ENCODE measurements at places on chromosomes 1 and 21. TPM values are rescaled to one million over a fixed set of nuclear protein-coding genes. Genes with fewer than 3 reads are reported as not detected.

DNA sequence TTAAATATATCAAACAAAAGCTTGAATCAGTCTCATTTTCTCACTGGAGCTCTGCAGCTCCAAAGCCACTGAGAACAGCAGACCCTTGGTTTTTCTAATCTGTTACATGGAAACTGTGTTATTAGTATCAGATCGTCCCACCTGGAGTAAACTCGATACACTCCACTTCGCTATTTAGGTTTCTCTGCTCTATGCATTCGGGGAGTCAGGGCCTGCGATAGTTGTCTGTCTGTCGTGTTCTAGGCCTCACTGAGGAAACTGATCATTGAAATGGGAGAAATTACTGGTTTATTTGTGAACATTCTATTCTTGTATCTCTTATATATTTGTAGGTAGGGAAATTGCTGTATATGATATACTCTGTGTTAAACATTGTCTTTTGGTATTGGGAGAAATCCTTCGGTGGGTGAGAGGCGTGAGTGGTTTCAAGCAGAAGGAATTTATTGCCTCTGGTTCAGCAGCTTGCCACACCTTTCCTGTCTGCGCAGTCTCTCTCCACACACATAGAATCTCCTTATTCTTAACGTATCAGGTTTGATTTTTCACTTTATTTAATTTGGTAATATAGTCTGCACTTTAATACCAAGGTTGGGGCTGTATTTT, 8.5 kb downstream of the PRDM2 start:
- no peak for DNase-seq

DNA sequence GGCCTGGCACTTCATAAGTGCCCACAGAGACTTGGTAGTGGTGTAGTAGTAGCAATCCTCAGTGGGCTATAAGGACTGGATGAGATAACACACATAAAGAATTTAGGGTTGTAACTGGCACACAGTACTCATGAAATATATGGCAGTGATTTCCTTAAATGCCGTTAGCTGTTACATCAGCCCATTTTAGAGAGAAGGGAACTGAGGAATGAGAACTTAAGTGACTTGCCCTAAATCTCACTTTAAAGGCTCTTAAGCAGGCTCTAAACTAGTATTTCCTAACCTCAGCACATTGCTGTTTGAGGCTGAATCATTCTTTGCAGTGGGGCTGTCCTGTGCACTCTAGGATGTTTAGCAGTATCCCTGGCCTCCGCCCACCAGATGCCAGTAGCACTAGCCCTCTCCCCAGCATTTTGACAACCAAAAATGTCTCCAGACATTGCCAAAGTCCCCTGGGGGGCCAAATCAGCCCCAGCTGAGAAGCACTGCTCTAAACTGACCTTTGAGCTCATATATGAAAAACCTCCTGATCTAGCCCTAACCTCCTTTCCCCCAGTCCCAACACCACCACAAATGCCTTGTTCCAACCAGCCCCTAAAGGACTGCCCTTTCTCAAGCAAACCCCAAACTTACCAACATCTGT, 11.6 kb downstream of the CAMK2N1 start:
- DNase-seq: no peak

- DNase-seq: no peak
Measured at GRCh38 chr21:32382108-32382644, 10.6 kb downstream of the URB1 start.

Gene RALGPS2
- total RNA-seq: 20.2 TPM

Gene TMCO2
- total RNA-seq: not detected

Gene DIPK1A
- 10.2 TPM for total RNA-seq

Data from omental fat pad (tissue), 4 donors.